ENCODE measurements at places on chromosomes 7 and 10. TPM values are rescaled to one million over a fixed set of nuclear protein-coding genes. Genes with fewer than 3 reads are reported as not detected.

The ZWINT gene
- 6.6 TPM for total RNA-seq

The DIP2C gene
- 0.49 TPM for total RNA-seq

The DGKI gene
- not detected for total RNA-seq

The PURB gene
- total RNA-seq = 21.3 TPM

The CAMK2B gene
- 0.17 TPM for total RNA-seq

The CXCL12 gene
- not detected for total RNA-seq

The DENND11 gene
- 49.1 TPM for total RNA-seq

DNA sequence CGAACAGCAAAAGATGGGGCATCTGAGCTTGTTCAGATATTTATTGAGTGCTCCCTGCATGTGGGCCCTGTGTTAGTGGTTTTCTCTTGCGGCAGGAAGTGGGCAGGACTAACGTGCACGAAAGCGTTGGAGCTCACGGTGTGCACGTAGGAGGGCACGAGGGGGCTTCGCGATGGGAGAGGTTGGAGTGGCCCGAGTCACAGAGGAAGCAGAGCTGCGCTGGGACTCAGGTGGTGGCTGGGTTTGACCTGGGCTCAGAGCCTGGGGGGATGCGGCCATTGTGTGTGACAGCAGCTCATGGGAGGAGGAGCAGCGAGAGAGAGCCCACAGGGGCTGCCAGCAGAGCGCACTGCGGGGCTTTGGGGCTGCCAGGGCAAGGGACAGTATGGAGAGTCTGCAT, 7.7 kb downstream of the ZSCAN25 start:
- H3K4me1 ChIP-seq = no peaks in the 10 kb centered on the region
- H3K27ac ChIP-seq = no peak overlapping the region
- peaks cover 95% of the 10 kb centered on the region for H3K36me3 ChIP-seq
- no peak overlapping the region for H3K4me3 ChIP-seq
- no peaks in the 10 kb centered on the region for H3K27me3 ChIP-seq

DNA sequence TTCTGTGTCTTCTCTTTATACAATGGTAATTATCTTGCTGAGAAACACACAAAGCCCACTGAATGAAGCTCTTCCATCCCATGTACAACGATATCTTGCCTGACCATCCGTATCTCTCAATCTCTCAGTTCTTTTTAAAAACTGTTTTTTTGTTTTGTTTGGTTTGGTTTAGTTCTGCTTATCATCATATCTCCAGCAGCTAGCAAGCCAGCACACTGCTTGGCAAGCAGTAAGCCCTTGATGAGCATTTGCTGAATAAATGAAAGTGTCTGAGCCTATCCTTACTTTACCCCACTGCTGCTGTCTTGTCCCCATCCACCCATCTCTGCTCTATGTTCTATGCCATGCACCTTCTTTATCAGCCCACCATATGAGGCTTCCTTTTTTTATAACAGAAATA, 34.2 kb downstream of the ITGB1 start:
- DNase-seq = no peak
- no peak overlapping the region for H3K27ac ChIP-seq
- H3K27me3 ChIP-seq = no peaks in the 10 kb centered on the region
- H3K36me3 ChIP-seq = peaks cover 82% of the 10 kb centered on the region
- no peaks in the 10 kb centered on the region for H3K4me1 ChIP-seq

DNA sequence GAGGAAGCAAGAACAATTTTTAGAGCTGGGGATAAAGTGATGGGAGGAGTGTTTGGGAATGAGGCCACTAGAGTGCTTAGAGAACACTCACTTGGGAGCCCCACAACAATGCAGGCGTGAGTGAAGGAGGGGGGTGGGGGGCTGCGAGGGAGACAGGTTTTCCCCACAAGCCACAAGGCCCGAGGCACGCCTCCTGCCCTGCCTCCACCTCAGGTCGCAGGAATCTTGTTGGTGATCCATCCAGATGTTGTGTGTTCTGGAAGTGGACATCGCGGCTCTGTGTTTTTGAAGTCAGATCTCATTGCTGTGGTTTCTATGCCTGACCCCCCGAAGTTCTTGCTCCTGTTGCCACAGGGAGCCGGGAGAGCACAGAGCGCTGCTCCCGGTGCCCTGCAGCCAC, 178.0 kb upstream of the BMPER start:
- no peaks in the 10 kb centered on the region for H3K36me3 ChIP-seq
- H3K27me3 ChIP-seq = no peaks in the 10 kb centered on the region
- no peaks in the 10 kb centered on the region for H3K4me1 ChIP-seq
- DNase-seq = no peak

DNA sequence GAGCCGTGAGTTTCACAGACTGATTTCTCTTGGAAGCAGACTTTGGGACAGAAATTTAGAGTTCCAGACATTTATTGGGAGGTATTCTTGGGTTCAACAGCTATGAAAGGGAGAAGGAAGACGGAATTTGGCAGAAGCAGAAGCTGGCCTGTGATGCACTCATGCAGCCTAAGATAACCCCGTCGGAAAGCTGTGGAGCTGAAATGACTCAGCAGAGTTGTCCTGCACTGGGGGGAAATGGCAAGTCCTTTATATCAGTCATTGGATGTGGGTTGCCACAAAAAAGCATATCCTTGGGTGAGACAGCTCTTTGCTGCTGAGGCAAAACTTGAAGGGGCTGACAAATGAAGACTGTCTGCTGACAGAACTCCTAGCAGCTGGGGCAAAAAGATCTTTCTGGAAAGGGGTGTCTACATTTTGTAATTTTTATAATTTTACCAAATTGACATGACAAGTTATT, 11.5 kb upstream of the MICU1 start:
- no peak overlapping the region for H3K4me3 ChIP-seq
- DNase-seq = no peak
- H3K27ac ChIP-seq = no peak overlapping the region
- H3K4me1 ChIP-seq = no peaks in the 10 kb centered on the region

- H3K4me1 ChIP-seq = no peaks in the 10 kb centered on the region
- no peak overlapping the region for H3K4me3 ChIP-seq
- DNase-seq = no peak
- no peaks in the 10 kb centered on the region for H3K36me3 ChIP-seq
- H3K27ac ChIP-seq = no peak overlapping the region
These were observed 897.2 kb downstream of the CNTNAP2 start for GRCh38 chr7:147013825-147014224.

GRCh38 chr10:80253266-80253962, 36.0 kb downstream of the MAT1A start:
- H3K4me3 ChIP-seq = no peak overlapping the region
- DNase-seq = no peak
- peaks cover 6% of the 10 kb centered on the region for H3K27me3 ChIP-seq
- no peaks in the 10 kb centered on the region for H3K4me1 ChIP-seq

DNA sequence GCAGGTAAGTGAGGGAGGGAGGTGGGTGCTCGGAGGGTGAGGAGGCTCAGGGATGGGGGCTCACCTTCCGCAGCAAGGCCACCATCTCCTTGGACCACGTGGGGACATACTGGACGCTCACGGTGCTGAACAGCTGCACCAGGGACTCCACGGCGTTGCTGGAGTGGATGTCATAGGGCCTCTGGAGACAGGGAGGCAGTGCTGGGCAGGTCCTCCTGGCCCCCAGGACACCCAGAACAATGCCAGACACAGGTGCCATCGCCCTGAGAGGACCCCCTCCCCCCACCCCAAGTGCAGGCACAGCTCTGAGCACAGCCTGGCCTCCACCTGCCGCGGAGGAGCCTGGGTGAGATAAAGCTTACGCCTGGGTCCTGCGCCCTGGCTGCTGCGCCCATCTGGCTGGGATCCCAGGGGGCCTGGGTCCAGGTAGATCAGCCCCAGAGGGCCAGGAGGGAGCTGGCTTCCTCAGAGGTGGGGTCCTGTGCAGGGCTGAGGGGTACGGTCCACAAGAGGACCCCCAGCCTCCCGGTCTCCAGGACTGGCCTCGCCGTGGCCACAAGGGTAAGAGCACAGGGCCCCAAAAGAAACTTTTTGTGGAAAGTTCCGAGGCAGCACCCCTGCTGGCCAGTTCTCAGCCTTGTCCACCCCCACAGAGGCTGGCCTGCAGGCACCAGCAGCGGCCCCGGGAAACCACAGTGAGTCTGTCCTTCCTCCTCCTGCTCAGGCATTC, 37.8 kb downstream of the DPYSL4 start:
- H3K27ac ChIP-seq = no peak overlapping the region
- DNase-seq = no peak
- H3K4me1 ChIP-seq = peaks cover 5% of the 10 kb centered on the region
- H3K4me3 ChIP-seq = no peak overlapping the region
- no peaks in the 10 kb centered on the region for H3K36me3 ChIP-seq
- H3K27me3 ChIP-seq = no peaks in the 10 kb centered on the region

GRCh38 chr7:47255007-47255406, 326.9 kb downstream of the TNS3 start:
- peaks cover 23% of the 10 kb centered on the region for H3K4me1 ChIP-seq
- no peak for DNase-seq
- no peak overlapping the region for H3K27ac ChIP-seq
- no peaks in the 10 kb centered on the region for H3K36me3 ChIP-seq

DNA sequence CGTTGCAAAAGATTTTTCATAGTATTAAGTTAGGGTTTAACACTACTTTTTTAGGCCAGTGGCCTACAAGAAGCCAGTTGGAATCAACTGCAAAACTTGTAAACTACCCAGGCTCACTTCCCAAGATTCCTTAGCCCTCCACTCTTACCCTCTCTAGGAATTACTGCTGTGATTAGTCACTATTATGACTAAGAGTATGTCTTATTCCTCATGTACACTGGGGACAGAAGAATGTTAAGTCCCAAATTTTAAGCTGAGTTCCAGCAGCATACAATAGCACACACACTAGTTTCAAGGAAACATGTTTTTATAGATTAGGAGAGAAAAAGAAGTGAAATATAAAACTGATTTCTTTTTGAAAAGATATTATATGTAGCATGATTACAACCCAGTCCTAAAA, 42.8 kb downstream of the FBXL13 start:
- H3K27ac ChIP-seq = no peak overlapping the region
- no peak for DNase-seq
- no peaks in the 10 kb centered on the region for H3K27me3 ChIP-seq
- H3K4me1 ChIP-seq = no peaks in the 10 kb centered on the region

GRCh38 chr7:148487912-148488311, 102.7 kb upstream of the C7orf33 start:
- peaks cover 12% of the 10 kb centered on the region for H3K4me1 ChIP-seq
- DNase-seq = no peak
- H3K4me3 ChIP-seq = no peak overlapping the region
- peaks cover 13% of the 10 kb centered on the region for H3K27me3 ChIP-seq
- no peaks in the 10 kb centered on the region for H3K36me3 ChIP-seq
- no peak overlapping the region for H3K27ac ChIP-seq

DNA sequence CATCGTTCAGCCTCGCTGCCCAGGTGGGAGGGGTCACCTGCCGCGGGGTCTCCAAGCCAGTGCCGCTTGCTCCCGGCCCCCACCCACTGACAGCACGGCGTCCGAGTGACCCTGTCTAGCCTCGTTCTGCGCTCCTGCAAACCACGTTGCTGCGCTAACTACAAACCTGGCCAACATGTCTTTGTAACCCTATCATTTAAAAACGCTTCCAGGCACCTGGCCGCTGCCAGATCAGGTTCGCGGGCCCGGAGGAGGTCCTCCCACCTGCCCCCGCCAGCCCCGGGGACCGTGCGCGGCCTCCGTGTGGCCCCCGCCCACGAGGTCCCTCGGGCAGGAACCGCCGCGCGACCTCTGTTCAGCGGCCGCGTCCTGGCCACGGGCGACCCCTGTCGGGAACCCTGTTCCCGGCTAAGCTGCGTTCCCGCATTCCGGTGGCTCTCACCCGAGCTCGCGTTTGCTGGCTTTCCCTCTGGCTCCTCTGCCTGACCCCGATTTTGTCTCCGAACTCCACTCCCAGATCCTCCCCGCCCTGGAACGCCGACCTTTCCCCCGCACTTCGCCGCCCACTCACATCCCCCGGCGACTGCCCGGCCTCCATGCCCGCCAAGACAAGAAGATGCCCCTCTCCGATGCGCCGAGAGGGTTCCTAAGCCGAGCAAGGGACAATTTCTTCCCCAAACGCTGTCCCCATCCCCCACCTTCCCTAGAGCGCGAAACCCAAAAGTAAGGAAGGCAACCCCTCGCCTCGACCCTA, 2.4 kb downstream of the SFMBT2 start:
- peaks cover 36% of the 10 kb centered on the region for H3K4me1 ChIP-seq
- peaks cover 13% of the 10 kb centered on the region for H3K36me3 ChIP-seq
- H3K27ac ChIP-seq = no peak overlapping the region
- peak overlapping the region; percentile 95 for H3K4me3 ChIP-seq
- H3K27me3 ChIP-seq = peaks cover 3% of the 10 kb centered on the region

- H3K36me3 ChIP-seq = peaks cover 3% of the 10 kb centered on the region
- no peak overlapping the region for H3K4me3 ChIP-seq
- H3K27me3 ChIP-seq = no peaks in the 10 kb centered on the region
- H3K4me1 ChIP-seq = no peaks in the 10 kb centered on the region
- no peak for DNase-seq
These were observed 134.9 kb upstream of the ANK3 start for GRCh38 chr10:60524541-60524940.

Data from activated B cell treated with CpG ODN at 0.5 μM for 24 hours (primary cell).